Activated T-cell treated with anti-CD3 and anti-CD28 coated beads for 4 hours (primary cell): ENCODE measurements at places on chromosomes 5 and 9.

DNA sequence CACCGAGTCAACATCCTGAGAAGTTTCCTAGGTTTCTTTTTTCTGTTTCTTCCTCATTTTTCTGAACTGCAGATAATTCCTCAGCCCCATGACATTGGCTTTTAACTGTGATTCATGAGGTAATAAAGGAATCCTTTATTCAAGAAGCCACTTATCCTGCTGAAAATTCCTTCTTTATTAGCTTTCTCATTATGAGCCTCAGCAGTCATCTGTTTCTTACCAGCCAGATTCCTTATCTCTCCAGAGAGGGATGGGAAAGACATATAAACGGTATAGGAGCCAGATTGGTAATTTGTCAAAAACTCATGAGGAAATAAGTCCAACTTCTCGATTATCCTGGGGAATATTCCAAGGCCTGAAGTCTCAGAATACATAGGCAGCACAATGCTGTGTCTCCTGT lies 465.4 kb downstream of the ICE1 start:
- DNase-seq = no peak

DNA sequence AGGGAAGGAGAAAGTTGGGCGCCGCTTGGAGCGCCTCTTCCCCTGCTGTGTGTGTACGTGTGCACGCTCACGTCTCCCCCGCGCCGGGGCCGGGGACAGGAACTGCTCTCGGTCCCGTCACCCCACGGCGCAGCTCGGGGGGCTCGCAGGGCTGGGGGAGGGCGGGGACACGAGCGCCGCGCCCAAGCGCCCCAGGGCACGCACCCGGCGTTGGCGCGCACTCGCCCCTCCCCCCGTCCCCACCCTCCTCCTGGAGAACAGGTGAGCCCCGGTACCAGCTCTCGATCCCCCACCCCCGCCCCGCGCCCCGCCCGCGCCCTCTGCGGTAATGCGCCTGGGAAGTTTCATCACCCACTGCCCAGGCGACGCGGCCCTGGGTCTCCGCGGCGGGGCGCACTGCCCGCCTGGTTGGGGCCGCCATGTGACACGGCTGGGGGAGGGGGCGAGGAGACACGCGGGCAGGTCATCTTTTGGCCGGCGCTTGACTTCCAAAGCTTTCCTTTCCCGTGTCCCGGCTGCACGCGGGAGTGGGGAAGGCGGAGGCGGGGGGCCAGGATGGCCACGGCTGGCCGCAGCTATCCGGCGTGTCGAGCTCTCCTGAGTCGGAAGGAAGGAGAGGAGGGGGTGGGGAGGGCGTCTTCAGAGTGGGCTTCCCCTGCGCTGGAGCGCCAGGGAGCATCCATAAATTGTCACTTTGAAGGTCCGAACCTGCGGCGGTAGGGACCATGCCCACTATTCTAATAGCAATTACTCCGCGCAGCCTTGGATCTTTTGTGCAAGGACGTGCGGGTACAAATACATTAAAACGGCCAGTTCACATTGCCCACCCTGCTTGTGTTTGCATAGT lies 1.5 kb upstream of the STC2 start:
- DNase-seq = no peak

DNA sequence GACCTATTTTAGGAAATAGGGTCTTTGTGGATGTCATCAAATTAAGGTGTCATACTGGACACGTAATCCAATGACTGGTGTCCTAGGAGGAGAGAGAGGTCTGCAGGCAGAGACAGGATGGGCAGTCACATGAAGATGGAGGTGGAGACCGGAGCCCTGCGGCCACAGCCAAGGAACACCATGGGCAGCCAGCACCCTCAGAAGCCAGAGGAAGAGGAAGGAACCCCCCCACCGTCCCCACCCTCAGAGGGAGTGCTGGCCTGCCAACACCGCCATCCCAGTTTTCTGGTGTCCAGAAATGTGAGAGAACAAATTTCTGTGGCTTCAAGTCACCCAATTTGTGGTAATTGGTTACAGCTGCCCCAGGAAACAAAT lies 88.3 kb downstream of the NSUN2 start:
- DNase-seq = no peak

- DNase-seq = no peak
Measured at GRCh38 chr5:95229646-95230045, 55.2 kb downstream of the MCTP1 start.

GRCh38 chr5:118605761-118606160 lies 382.6 kb downstream of the DTWD2 start:
- DNase-seq = no peak

DNA sequence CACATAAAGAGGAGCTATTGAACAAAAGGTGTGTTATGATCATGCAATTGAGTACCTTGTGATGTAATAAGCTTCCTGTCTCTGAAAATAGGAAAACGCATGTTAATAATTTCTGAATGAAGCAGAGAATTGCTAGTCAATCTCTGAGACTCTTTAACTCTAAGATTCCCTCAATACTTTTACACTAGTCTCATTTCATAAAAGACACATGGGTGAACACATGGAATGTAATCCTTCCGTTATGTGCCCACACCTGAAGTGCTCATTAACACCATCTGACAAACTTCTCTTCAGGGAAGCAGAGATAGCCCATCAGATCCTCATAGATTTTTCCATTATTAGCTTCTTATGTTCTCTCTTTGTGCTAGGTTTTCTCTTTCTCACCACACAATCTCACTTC lies 182.4 kb downstream of the TLR4 start:
- DNase-seq = no peak

DNA sequence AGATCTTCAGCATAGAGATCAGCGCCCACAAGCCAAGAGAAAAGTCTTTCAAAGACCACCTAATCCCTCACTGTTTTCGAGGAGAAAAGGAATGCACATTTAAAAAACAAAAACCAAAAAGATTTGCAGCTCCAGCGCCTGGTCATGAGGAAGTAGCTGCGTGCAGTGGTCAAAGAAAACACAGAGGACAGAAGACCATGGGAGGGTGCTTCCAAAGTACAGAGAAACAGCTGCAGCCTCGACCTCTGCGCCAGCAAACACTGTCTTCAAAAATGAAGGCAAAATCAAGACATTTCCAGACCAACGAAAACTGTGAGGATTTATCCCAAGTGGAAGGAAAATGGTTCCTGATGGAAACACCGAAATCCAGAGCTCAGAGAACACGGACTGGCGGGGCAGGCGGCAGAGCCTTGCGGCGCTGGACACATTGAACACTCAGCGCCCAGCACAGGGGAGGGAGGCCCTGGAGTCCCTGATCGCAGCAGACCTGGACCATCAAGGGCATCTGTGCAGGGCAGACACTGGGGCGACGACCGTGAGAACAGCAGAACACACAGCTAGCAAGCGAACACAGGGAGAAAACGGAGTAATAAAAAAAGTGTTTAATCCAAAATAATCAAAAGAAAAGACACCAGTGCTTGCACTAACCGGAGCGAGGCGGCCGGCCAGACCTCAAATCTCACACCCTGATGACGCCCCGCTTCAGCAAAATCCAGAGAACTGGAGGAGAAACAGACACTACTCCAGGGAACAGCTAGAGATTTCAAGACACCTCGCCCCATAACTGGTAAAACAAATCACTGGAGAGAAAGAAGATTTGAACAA lies 12.6 kb upstream of the SLC12A7 start:
- DNase-seq = no peak

DNA sequence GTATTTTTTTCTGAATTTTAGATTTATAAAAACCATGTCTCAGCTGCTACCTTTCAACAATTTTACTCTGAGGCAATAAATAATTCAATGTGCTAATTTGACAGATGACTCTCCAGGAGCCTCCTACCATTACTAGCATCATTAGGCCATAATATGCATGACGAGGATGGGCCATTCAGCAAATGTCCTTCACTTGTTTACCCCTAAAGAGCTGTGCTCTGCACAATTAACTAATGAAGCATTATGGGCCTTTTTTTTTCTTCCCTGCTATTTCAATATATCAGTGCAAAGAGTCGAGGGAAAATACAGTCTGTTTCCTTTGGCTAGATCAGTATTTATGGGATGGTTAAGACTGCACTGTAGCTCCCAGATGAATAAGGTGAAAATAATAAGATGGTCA lies 627.2 kb downstream of the ISL1 start:
- DNase-seq = no peak

- no peak for DNase-seq
Measured at GRCh38 chr5:113181853-113182490, 205.4 kb downstream of the DCP2 start.

DNA sequence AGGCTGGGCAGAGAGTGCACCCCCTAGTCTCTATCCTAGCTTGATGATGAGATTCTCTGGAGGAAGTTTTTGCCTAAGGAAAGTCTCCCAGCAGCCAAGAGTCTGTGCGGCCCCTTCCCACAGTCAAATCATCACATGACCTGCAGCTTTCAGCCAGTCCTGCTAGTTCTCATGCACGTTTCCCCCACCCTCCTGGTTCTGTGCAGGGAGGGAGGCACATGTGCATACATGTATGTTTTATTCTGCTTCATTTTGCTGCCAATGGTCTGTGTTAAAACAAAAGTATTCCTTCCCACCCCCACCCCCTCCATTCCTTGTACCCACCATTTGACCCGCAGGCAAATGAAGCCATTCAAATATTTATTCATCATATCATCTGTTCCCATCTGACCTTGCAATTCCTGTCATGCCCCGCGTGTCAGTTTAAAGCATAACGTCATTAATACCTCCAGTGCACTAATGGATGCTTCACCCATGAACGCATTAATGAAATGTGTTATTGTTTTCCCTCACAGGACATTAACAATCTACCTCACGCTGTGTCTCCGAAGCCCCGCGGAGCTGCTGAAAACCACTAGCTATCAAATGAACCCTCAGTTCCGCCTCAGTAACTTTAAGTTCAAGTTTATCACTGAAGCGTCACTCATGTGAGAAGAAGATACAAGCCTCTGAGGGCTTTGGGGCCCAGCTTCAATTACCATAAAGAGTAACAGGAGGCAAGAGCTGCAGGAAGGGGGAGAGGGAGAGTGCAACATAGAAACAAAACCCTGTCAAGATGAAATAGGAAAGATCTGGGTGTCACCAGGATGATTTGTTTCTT lies 139.6 kb downstream of the RASEF start:
- DNase-seq = no peak

- no peak for DNase-seq
Measured at GRCh38 chr9:91276513-91276912, 85.2 kb downstream of the AUH start.

DNA sequence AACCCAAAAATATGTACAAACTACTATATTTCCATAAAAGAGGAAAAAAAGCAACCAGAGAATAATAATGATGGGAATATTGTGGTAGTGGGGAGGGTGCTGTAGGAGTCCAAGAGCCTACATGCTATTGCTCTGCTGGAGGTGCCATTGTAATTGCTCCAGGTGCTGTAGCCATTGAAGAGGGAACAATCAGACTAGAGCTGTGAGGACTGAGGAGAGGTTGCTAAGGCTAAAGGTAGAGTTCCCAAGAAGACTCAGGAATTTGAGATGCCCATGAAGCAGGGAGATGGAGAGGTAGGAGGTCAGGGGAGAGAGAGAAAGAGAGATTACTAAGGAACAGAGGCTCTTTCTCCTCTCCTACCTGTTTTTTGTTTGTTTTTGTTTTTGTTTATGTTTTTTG lies 394.0 kb downstream of the DMRTA1 start:
- DNase-seq = no peak

- DNase-seq = no peak
Measured at GRCh38 chr5:128290152-128290858, 206.7 kb downstream of the SLC12A2 start.

GRCh38 chr9:2603621-2604020 lies 18.0 kb upstream of the VLDLR start:
- DNase-seq = no peak
